H1 (cell line): ENCODE measurements at places on chromosomes 12 and 14.

- no peak for DNase-seq
Observed at GRCh38 chr14:31718585-31718984, 157.4 kb downstream of the NUBPL start.

DNA sequence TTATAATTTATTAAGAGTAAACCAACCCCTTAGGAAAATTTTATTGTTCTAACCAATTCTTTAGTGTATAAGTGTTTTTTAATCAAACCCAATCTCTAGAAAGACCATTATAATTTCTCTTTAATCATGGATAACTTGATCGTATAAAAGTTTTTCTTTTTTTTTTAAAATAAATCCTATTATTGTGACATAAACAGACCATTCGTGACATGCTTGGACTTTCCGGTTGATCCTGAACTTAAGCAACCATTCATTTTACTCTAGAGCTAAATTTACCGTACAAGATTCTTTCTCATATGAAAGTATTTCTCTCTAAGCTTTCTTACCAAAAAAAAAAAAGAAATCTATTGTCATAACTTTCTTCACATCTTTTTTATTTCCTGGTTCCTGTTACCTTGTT is 32.6 kb upstream of the SLC38A4 start:
- no peak for DNase-seq

GRCh38 chr12:108253540-108253939 is 85.6 kb downstream of the CMKLR1 start:
- no peak for DNase-seq

DNA sequence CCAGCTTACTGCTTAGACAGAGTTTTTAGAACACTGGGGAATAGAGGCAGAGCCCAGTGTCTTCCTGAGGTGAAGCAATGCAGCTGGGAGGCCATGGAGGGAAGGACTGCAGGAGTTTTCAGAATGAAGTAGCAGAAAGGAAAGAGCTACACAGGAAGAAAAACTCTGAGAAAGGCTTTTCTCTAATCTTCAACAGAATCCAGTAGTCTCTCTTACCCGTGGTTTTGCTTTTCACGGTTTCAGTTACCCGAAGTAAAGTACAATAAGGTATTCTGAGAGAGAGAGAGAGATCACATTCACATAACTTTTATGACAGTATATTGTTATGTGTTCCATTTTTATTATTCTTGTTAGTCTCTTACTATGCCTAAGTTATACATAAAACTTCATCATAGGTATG is 761.6 kb downstream of the BCL11B start:
- DNase-seq, result no peak

DNA sequence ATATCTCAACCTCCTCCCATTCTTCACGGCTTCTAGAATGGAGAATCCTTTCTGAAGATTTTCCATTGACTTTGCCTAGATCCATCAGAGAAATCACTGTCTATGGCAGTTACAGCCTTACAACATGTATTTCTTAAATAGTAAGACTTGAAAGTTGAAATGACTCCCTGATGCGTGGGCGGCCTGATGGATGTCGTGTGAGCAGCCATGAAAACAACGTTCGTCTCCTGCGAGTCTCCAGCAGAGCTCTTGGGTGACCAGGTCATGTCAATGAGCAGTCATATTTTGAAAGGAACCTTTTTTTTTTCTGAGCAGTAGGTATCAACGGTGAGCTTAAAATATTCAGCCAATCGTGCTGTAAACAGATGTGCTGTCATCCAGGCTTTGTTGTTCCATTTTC is 139.9 kb upstream of the C14orf180 start:
- DNase-seq, result no peak

GRCh38 chr12:115771065-115771464 is 506.4 kb downstream of the MED13L start:
- no peak for DNase-seq
